ENCODE measurements at places on chromosomes 1 and 21. TPM values are rescaled to one million over a fixed set of nuclear protein-coding genes. Genes with fewer than 3 reads are reported as not detected.

Gene RHOU
- 21.5 TPM for total RNA-seq

Gene RGL1
- total RNA-seq: 1.2 TPM

Gene PTGS2
- 47.6 TPM for total RNA-seq

Gene GJC2
- 0.79 TPM for total RNA-seq

Gene CRB1
- total RNA-seq: under 0.01 TPM

Gene RPS8
- 1,100 TPM for total RNA-seq

Gene ANKRD45
- total RNA-seq: not detected

Gene SELENBP1
- total RNA-seq: 2.0 TPM

Data from placental epithelial cell (primary cell).